AG08396 (cell line): ENCODE measurements at places on chromosomes 12 and 14.

GRCh38 chr12:10400829-10401228, 8.7 kb downstream of the KLRC4 start:
- DNase-seq = no peak

DNA sequence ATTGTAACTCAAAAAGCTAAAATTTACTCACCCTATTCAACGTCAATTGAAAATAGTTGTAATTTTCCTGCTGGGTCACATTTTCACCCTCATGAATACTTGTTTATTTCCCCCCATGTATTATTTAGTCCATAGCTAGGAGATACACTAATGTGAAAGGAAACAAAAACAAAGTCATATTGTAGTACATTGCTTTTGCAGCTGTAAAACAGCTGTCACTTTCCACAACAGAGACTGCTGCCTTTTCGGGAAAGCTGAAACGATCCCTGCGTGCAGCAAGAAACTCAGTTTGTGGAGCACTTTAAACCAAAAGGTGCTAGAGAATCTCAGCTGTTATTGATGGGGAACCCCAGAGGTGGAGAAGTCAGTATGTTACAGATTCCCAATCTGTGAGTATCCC, 4.3 kb downstream of the RACGAP1 start:
- no peak for DNase-seq

DNA sequence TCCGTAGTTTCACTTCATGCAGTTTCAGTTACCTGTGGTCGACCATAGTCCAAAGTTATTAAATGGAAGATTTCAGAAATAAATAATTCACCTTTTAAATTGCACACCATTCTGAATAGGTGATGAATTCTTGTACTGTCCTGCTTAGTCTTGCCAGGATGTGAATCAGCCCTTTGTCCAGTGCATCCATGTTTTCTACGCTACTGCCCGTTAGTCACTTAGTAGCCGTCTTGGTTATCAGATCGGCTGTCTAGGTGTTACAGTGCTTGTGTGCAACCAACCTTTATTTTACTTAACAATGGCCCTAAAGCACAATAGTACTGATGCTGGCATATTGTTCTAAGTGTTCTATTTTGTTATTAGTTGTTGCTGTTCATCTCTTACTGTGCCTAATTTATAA, 146.7 kb downstream of the ACSS3 start:
- DNase-seq = no peak

DNA sequence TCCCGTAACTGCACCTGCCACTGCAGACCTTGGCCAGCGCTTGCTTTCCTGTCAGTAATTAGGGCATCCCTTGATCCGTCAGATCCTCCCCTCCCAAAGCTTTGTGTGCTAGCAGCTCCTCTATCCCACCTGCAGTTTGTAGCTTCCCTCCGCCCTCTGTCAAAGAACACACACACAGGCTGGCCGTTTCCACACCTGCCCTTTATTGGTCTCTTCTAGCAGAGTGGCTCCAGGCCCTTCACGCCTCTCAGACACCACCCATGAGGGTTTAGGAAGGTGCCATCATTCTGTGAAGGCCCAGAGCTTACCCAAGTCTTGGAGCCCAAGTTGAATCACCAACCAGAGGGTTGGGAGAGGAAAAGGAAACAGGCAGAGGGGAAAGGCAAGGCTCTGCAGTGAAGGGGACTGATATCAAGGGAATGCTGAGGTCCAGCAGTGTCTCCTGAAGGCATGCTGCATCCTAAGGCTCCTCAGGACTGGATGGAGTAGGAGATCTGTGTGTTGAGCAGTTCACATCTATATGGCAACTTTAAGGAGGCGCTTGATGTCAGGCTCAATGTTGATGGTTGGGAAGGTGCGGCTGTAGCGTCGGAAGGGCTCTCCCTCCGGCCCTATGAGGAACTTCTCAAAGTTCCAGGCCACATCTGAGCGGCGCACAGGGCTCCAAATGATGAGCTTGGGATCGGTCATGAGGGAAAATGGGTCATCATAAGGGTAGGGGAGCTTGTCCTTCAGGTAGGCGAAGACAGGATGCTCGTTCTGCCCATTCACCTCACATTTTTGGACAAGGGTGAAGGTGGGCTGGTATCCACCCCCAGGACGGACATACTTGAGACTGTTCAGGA, 3.4 kb downstream of the GPX2 start:
- no peak for DNase-seq

- DNase-seq = no peak
Measured at GRCh38 chr12:122533856-122534255, 6.8 kb downstream of the KNTC1 start.

DNA sequence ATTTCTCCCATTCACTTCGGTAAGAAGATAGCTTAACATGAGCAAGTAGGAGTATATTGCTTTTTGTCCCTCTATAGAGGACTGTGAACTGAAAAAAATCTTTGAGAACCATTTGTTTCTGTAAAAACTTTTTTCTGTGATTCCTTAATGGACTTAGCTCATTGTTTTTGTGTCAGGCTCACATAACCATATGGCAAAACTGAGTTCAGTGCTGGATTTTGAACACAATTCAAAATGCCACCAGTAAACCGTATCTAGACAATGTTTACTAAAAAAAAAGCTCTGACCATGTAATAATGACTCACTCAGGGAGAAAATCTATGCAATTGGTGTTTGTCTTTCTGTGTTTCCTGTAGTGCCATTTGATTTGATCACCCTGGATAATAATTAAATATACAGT, 5.2 kb downstream of the TRHDE start:
- no peak for DNase-seq

DNA sequence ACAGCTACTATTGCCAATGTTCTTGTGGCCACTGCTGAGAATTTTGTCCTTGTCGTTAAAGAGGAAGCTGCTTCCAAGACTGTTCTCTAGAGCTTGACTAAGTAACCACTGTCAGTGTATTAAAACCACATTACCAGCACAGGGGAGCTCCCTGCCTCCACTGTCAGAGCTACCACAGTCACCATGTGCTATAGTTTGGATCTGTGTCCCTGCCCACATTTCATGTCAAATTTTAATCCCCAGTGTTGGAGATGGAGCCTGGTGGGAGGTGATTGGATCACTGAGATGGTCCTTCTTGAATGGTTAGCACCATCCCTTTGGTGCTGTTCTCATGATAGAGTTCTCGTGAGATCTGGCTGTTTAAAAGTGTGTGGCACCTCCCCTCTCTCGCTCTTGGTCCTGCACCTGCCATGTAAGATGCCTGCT, 23.2 kb upstream of the RAP1B start:
- DNase-seq = no peak

DNA sequence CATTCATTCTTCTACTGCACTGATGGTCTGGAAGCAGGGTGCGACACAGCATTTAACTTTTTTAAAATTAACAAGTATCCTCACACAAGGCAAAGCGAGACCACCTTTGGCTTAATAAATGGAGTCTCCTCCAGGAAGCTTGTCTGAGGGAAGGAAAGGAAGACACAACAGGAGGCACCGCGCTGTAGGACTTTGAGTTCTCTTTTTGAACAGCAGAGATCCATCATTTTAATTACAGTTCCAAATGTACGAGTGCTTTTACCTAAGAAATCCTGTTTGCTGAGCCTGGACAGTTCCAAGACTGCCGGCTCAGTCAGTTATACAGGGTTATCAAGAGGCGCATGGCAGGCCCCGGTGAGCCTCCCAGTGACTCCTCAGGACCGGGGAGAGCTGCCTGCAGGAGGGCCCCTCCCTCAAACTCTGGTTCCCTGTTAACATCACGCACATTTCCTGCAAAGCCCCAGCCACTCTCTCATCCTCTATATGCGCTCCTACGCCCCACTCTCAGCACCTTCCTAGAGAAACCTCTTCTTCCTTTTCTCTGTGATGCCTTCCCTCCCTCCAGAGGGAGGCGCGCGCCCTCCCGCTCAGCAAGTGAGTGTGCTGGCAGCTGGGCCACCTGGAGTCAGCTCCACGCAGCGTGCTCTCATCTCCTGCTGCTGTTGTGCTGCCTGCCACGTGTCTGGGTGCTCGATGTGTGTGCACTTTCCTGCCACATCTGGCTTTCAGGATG, 46.1 kb downstream of the STX2 start:
- DNase-seq = no peak

DNA sequence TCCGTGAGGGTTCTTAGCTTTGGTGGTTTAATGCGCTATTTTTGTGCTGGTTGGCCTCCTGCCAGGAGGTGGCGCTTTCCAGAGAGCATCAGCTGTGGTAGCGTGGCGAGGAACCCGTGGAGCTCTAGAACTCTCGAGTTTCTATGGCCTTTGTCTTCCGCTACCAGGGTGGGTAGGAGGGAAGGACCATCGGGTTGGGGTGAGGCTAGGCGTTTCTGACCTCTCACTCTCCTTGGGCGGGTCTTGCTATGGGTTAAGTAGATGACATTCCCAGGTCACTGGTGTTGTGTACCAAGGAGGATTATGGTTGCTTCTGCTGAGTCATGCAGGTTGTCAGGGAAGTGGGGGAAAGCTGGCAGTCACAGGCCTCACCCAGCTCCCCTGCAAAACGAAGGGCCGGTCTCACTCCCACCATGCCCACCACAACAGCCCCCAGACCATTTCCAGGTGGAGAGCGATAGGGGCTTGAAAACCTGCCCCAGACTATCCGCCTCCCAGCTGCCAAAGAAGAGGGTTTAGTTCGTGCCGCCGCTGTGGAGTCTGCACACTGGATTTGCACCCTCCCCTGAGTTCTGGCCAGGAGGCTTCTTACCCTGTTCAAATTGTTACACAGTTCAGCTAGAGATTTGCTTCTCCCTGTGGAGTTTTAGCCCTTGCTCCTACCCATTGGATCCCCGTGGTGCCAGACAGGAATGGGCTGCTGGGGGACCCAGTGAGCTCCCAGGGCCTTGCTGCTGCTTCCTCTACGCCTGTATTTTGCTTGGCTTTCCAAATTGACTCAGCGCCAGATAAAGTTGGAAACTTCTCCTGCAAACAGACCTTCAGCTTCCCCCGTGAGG, 21.9 kb downstream of the RNFT2 start:
- no peak for DNase-seq

- peak; percentile 39 for DNase-seq
Measured at GRCh38 chr12:69739287-69740191, 879 bp downstream of the RAB3IP start.

DNA sequence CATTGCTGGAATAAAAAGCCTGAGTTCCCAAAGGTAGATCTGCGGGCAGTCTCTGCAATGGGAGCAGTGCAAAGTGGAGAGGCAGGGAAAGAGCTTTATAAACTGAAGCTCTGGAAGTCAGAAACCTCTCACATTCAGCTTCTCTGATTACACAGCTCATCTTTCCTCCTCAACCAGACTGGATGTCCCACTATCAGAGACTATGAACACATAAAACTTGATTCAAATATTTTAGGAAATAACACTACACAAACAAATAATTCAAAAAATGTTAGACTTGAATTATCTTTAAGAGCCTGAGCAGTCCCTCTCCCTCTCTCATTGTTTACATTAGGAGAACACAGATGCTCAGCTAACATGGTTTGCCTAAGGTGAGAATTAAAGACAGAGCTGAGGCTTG, 72.9 kb downstream of the DENND5B start:
- no peak for DNase-seq

- DNase-seq = no peak
Measured at GRCh38 chr12:101695706-101696105, 1.7 kb upstream of the CHPT1 start.

DNA sequence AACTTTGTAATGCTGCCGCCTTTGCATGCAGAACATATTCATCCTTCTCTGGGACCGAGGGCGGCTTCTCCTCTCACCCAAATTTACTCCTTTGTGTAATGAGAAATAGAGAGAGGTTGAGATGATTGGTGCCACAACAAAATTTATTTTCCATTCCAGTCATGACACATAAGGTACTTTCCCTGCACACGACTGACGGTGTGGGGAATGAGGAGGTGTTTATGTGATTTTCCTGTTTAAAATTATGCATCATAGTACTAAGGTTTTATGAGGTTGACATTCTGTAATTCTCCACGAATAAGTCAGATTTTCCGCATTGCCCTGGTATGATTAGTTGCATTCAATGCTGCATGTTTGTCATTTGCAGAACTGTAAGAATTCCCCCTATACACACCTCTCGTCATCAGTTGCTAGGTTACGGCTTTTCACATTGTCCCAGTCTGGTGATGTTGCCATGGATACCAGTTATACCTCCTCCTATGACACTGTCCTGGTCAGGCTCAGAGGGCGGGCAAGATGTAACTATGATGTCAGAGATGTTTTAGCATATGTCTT, 23.1 kb downstream of the BICDL1 start:
- no peak for DNase-seq

- no peak for DNase-seq
Measured at GRCh38 chr12:110301065-110301806, 20.2 kb downstream of the ATP2A2 start.

DNA sequence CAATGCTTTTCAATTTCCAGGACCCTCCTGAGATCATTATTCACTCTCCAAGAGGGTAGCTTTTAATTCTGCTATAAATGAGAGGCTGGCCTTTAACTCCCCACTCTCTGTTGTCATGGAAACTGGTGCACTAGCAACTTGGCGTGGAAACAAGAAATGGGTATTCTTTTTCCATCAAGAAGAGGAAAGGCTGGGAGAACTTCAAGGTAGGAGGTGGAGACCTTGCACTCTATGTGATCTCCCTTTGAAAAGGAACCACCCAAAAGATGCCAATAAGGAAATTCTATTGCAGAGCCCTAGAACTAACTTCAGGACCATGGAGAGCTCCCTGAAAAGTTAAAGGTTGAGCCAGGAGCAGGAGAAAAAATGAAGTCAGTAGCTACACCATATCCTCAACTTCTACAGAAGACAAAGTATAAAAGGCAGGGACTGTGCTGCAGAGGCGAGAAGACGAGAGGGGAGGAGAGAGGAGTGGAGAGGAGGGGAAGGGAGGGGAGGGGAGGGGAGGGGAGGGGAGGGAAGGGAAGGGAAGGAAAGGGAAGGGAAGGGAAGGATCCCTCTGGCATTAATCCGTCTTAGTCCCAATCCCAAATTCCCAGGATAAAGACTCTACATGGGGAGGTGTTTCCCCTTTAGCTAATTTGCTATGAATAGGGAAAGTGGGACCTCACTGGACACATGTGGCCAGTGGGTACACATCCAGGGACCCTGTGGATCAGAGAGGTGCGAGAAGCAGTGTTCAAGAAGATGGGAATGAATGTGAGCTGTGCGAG, 46.7 kb upstream of the FICD start:
- DNase-seq = peak; percentile 40

DNA sequence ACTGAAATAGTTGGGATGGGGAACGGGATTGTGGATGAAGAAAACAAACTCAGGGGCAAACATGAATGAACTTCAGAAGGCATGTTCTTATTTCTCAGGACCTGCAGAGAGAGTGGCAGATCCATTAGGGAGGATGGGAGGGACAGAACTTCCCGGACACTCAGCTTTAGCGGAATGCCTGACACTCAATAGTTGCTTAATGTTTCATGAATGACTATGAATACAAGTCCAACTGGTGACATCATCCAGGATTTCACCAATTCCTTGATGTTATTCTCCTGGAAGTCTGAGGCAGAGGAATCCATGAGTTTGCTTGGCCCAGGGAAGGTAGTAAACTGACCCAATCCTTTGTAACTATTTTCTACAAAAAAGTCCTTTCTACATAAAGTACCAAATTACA, 37.8 kb upstream of the LRRC10 start:
- DNase-seq = peak; percentile 35

DNA sequence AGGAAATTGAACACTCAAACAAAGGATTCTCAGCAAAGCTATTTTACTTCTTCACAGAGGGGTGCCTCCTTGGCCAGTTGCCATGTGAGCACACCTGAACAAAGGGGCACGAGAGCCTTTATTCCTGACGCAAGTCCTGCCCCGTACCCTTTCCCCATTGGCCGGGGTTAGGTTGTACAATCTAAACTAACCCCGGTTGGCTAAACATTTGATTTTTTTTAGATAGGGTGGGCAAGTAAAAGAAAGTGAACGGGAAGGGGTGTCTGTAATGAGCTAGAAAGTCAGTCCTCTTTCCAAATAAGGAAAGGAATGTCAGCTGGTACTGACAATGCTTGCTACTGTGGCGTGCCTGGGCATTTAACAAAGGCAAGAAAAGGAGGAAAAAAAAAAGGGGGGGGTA, 135.5 kb upstream of the CDKN3 start:
- no peak for DNase-seq

GRCh38 chr12:52005218-52005902, 1.4 kb upstream of the TAMALIN start:
- no peak for DNase-seq
